Left renal cortex interstitium (tissue), 4 donors: ENCODE measurements at places on chromosomes 12 and 14. TPM values are rescaled to one million over a fixed set of nuclear protein-coding genes. Genes with fewer than 3 reads are reported as not detected.

- DNase-seq, result no peak
Measured at GRCh38 chr14:98721061-98721460, 550.9 kb downstream of the BCL11B start.

DNA sequence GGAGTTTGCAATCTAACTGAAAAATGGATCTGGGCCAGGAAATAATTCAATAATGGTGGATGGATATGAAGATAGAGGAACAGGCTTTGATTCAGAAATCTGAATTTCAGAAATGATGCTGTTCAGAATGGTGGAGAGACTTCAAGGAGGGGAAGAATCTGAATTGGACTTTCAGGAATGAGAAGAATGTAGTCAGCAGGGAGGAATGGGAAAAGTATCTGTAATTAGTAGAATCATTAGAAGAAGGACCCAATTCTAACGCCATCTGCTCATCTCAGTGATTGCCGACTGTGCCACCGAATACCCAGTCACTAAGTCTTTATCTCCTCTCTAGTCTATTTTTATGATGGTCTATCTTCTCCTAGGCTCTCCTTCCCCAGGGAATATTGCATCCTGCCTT, 363.2 kb downstream of the GALC start:
- DNase-seq, result no peak

GRCh38 chr12:53829130-53829819, 77.5 kb upstream of the CISTR start:
- no peak for DNase-seq

Gene SLC39A2
- 1.7 TPM for polyA plus RNA-seq

- no peak for DNase-seq
Measured at GRCh38 chr12:45973526-45973925, 16.8 kb downstream of the SCAF11 start.

DNA sequence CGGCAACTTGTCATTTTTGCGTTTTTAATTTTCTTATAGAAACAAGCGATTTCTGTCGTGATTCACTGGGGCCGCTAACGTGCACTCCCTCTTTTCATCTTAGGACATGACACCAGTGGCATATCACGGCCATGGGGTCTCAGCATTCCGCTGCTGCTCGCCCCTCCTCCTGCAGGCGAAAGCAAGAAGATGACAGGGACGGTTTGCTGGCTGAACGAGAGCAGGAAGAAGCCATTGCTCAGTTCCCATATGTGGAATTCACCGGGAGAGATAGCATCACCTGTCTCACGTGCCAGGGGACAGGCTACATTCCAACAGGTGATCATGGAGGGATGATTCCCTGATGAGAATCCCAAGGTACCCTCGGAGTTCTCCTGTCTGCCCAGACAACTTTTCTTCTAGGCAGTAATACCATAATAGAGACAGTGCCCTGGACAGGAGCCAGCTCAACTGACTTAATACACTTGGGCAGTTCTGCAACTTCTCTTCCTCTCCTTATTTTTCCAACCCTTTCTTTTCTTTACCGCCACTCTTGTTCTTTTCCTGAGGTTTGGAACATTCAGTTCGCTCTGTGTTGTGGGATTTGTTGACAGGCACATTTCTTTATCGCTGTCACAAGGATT, 821 bp downstream of the TMEM106C start:
- DNase-seq, result no peak

- DNase-seq, result no peak
Measured at GRCh38 chr12:62684570-62685295, 218.1 kb downstream of the MON2 start.
